Glomerular endothelial cell (primary cell): ENCODE measurements at places on chromosomes 6 and 20.
A peak's percentile ranks its signal among the peaks of the same experiment; 100 is the strongest.

DNA sequence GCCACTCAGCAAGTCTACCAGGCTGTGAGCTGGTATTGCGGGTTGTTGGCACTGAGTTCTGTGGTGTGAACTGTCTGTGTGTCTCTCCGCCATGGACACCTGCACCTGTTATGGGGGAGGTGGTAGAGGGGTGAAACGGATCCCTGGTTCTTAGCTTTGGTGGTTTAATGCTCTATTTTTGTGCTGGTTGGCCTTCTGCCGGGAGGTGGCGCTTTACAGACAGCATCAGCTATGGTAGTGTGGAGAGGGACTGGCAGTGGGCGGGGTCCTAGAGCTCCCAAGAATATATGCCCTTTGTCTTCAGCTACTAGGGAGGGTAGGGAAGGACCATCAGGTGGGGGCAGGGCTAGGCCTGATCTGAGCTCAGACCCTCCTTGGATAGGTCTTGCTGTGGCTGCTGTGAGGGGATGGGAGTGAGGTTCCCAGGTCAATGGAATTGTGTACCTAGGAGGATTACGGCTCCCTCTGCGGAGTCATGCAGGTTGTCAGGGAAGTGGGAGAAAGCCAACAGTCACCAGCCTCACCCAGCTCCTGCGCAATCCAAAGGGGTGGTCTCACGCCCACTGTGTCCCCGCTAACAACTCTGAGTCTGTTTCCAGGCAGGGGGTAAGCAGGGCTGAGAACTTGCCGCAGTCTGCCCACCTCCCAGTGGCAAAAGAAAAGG is 154.3 kb downstream of the CCDC170 start:
- DNase-seq = no peak

GRCh38 chr20:54061101-54061881 is 9.1 kb downstream of the BCAS1 start:
- DNase-seq = no peak

DNA sequence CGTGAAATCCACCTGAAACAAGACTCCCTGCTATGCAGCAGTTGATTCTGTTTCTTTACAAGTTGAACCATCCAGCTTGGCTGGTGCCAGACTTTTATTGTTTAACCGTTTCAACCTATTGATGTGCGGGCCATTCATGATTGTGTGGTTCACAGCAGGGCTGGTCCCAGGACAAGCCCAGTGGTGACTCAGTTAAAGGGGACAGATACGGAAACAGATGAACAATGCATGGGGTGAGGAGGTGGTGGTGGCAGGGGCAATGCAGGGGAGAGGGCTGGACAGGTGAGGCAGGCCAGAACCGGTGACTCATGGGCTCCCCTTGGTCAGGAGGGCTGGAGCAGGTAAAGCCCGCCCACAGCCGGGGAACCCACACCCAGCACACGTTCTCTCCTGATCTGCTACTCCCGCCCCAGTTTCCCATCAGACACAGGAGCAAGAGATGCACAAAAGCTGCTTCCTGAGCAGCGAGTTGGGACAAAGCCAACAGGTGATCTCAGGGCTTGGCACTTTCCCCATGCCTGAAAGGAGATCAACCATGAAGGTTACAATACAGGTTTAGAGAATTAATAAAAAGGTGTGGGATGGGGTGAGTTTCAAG is 232.2 kb downstream of the LY86 start:
- DNase-seq = no peak

GRCh38 chr6:121435444-121436069 is at the start of gene GJA1:
GJA1 (plus strand) TSS chr6:121435646; CDS start chr6:121446848, 11,202 bp downstream.
- peak; percentile 85 for DNase-seq

- DNase-seq = no peak
Measured at GRCh38 chr6:155882527-155883333, 427.1 kb upstream of the NOX3 start.

DNA sequence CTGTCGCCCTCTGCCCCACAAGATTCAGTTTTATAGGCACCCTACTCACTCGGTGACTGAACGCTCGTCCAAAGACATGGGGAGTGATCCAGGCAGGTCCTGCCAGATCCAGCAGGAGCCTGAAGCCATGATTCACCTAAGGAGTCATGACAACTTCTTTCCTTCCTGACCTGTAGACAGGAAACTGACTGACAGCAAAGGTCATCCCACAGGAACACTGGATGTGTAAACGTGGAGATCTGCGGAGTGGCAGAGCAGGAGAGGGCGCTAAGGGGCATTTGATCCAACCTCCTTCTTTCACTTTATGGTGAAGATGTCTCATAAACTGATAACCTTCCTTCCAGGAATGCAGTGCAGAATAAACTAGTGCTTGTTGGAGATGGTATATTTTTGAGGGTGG is 192.2 kb downstream of the GJA10 start:
- no peak for DNase-seq

- no peak for DNase-seq
Measured at GRCh38 chr6:105824732-105825131, 261.4 kb upstream of the PRDM1 start.

DNA sequence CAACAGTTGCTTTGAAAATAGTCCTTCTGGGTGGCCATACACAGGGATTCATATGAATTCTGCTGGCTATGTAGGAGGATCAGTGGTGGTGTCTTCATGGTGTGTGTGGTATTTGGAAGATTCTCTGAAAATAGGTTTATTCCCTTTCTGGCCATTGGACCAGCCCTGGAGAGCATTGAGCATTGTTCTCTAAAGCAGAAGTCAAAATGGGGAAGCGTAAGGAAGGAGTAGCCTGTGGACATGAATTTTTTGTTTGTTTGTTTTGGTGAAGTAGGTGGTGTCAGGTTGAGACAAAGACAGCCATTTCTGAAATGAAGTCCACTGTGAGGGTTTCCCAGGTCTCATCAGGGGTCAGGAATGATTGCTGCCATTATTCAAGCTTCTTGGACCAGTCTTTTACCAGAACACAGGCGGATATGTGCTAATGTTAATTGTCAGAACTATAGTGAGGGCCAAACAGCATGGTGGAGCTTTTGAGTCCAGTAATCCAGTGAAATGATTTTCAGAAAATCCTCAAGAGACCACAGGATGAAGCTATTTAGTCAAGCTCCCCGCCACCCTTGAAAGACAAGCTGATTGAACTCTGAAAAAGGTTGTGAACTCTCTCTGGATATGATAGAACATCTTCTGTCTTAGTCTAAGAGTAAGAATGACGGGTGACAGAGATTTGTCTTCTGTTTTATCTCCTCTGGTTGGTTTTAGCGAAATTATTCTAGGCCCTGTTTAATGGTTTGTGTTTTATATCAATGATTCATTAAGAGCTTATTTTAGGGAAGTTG is 60.0 kb downstream of the DNAH8 start:
- DNase-seq = no peak

- no peak for DNase-seq
Measured at GRCh38 chr20:46606817-46607190, 44.5 kb downstream of the SLC13A3 start.

DNA sequence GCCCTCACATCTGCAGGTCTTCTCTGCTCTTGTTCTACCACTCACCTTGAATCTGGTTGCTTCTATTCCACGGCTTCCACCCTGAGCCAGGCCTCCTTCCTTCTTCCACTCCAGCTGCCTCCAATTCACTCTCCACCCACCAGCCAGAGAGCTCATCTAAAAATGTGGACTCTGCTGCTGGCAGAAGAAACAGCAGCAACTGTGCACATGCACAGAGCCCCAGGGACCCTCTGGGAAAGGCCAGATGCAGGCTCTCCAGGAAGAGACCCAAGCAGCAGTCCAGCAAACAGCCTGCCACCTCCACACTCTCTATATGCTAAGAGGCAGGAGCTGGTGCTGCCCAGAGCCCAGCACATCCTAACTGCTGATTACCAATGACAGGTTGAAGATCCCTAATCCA is 162.6 kb upstream of the TOP1 start:
- DNase-seq = no peak

DNA sequence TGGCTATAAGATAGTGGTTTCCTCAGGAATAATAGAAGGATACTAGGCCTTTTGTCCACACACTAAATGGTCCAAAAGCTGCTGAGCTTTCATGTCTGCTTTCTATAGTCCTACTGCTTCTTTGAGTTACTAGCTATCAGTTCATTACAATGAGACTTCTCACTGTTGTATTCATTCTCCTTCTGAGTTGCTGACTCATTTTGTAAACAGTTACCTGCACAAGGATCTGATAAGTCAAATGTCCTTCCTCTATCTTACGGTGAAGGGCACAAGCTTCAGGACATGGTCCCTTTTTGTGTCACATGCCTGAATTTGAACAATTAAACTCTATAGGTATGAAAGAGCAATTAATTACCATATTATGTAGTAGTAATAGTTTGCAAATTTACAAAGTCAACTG is 90.5 kb downstream of the MAN1A1 start:
- DNase-seq = no peak

GRCh38 chr6:134063966-134064445 is 11.6 kb upstream of the SLC2A12 start:
- no peak for DNase-seq
